Cerebellar cortex (tissue), 1 donor: ENCODE measurements at places on chromosomes 16 and 17.

GRCh38 chr17:57783338-57783742, 38.2 kb upstream of the CCDC182 start:
- peak; percentile 44 for DNase-seq

DNA sequence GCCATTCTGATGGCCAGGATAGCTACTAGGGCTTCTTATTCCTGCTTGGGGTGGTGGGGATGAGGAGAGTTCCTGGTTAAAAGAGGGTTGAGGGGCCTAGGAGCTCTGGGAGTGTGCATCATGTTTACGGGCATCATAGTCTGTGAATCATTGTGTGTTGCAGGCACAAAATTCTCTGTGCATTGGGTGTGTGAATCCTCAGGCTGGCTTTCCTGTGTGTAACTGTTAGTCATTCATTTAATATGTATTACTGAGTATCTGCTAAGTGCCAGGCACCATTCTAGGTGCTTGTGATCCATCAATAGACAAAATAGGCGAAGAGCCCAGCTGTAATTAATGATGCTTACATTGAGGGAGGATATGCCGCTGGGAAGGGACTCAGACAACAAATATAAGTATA, 5.8 kb downstream of the PPY start:
- no peak for DNase-seq

DNA sequence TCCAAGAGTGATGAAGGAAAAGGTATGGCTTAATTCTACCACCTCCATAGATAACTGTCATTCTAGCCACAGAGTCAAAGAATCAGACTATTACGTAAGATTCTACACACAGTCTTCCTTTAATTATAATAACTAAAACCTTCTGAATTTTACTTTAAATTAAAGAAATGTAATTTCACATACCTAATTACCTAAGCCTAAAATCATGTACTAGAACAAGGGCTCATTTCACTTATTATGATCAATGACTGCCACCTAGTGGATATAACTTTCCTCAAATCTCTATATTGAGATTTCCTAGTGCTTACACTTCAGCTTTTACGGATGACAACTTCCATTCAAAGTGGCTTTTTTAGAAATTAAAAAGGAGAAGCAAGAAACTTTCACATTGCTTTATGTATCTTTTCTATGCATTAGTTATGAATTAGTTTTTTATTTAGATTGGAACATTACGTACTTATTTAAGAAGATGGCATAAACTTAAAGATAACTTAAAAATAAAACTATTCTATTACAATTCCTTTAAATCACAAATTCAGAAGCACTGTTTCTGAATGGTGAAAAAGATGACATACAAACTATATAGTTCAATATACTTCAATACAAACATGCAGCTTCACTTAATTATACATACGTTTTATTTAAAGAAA, 18.2 kb upstream of the ABCA10 start:
- DNase-seq: peak; percentile 72

DNA sequence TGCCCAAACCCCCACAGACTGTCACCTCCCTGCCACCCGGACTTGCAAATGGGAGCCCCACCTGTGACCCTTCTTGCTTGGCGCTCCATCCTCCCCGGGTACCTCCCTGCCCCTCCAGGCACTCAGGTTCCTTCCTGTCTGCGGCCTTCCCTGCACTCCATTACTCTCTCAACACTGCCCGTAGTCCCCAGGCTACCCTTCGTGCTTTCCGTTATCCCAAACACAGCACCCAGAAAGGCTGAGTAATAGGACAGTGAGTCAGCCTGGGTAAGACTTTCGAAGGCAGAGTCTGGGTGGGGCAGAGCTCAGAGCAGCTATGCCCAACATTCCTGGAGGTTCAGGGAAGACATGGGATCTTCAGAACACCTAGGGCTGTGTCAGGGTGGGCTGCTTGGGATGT, 16.6 kb upstream of the C16orf74 start:
- no peak for DNase-seq

DNA sequence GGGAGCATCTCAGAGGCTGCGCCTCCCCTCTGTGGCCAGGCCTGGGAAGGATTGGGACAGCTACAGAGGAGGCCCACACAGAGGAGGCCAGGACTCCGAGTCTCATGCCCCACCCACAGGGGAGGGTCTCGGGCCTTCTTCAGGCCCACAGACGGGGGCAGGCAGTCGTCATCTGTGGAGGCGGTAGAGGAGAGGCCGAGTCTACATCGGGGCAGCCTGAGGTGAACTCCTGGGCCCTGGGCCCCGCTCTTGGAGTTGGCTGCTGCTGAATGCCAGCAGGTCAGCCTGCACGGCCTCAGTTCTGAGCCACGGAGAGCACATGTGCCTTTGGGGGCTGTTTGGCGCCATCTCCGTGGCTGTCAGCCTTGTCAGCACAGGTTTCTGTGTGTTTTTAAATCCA, 8.1 kb upstream of the NUDT16L1 start:
- DNase-seq: no peak

GRCh38 chr17:30559656-30560055, 82.4 kb downstream of the GOSR1 start:
- DNase-seq: no peak

DNA sequence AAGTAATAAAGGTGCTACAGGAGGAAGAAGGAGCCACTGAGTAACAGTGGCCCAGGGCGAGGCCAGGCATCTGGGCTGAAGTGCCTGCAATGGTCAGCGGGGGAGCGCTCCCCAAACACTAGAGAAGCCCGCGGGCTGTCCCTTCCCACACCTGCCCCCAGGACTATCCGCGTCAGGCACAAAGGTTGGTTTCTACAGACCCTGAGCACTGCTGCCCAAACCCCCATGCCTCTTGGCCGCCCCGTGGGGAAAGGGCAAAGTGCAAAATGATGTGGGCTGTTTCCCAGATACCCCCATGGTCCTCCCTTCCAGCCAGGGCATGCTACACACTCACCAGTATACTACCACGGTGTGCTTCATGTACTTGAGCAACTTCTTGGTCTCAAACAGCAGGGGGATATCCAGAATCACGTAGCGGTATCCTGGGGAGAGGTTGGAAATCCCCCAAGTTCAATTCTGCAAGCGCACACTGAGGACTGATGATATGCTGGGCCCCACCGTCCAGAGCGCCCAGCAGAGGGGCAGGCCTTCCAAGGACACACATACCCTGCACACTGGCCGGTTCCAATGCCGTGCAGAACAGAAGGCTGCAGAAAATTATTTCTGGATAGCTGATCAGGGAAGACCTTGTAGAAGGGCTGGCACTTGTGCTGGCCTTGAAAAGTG, 21.5 kb downstream of the DCAKD start:
- no peak for DNase-seq

GRCh38 chr17:72706396-72706981, 386.0 kb downstream of the SLC39A11 start:
- no peak for DNase-seq

- no peak for DNase-seq
Measured at GRCh38 chr17:75695830-75696271, 25.4 kb upstream of the ITGB4 start.
